Activated B cell treated with CpG ODN at 0.5 μM for 24 hours (primary cell): ENCODE measurements at places on chromosomes 7 and 10. TPM values are rescaled to one million over a fixed set of nuclear protein-coding genes. Genes with fewer than 3 reads are reported as not detected.

The GNAT3 gene
- total RNA-seq, result not detected in 2 replicates

The GATA3 gene
- total RNA-seq, result 0.34 and 0.53 TPM in 2 replicates

The SPDYE1 gene
- total RNA-seq, result not detected in 2 replicates

The CYP2C19 gene
- not detected in 2 replicates for total RNA-seq

The SFTPA1 gene
- not detected in 2 replicates for total RNA-seq

The MYL7 gene
- total RNA-seq, result not detected in 2 replicates

The BTBD16 gene
- not detected in 2 replicates for total RNA-seq

The CYP3A4 gene
- not detected in 2 replicates for total RNA-seq

The ENTPD1 gene
- total RNA-seq, result 187 TPM in 2 replicates

The ZNF394 gene
- 61.5 and 61.7 TPM in 2 replicates for total RNA-seq

The PLAC9 gene
- total RNA-seq, result not detected in 2 replicates

The LIMK1 gene
- total RNA-seq, result 59.6 and 62.7 TPM in 2 replicates

The GIMAP8 gene
- 0.22 TPM in 1 of 2 replicates, not detected in the other for total RNA-seq

The ADCY1 gene
- 0.10 TPM in 1 of 2 replicates, not detected in the other for total RNA-seq

The METTL27 gene
- 0.66 and 1.7 TPM in 2 replicates for total RNA-seq

The AZGP1 gene
- not detected in 2 replicates for total RNA-seq

The FAM237B gene
- not detected in 2 replicates for total RNA-seq

The RPS24 gene
- 2,004 and 2,355 TPM in 2 replicates for total RNA-seq

The ZNF804B gene
- total RNA-seq, result not detected in 2 replicates

The FAM25C gene
- not detected in 2 replicates for total RNA-seq

The CLDN4 gene
- not detected in 2 replicates for total RNA-seq

The AKR1C4 gene
- not detected in 2 replicates for total RNA-seq

The FXYD4 gene
- total RNA-seq, result not detected in 2 replicates

The ASB10 gene
- not detected in 2 replicates for total RNA-seq

The WDFY4 gene
- total RNA-seq, result 480 and 488 TPM in 2 replicates

The PCLO gene
- 0.05 and 0.07 TPM in 2 replicates for total RNA-seq

The CLCN1 gene
- total RNA-seq, result not detected in 2 replicates
